HTR-8/SVneo (cell line): ENCODE measurements at places on chromosomes 2 and 18.

GRCh38 chr18:58536202-58536516 is 92.7 kb downstream of the ALPK2 start:
- no peak for DNase-seq

GRCh38 chr2:111671426-111672150 is 212.4 kb downstream of the ANAPC1 start:
- DNase-seq = no peak

DNA sequence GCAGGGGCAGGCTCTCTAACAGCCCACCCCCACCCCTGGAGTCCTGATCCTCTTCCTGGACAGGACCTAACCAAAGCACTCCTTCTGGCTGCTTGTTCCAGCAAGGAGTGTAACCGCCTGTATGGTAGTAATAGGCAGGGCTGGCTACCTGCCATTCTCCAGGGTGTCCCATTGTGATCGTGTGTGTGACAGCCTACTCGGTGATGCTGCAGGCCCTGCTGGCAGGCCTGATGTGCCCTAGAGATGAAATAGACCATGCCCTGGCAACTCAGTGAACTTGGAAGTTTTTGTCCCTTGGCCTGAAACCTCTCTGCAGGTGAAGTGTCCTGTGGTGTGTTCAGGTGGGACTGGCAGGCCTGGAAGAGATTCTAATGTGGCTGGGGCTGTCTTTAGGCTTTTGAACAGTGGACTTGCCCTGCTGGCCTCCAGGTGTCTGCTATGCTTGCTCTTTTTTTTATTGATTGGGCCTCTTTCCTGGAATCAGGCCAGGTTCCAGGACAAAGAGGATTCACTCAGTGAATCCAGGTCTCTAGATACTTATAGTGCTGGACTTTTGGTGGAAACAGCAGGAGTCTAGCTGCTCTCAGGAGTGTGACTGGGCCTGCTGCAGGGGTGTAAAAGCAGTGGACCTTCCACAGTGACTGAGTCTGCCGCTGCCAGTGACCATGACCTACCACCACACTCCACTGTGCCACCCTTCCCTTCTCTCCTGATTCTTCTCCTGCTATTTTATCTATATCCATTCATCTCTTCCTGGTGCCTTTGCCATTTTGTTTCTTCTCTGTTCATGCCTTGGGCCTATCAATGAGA is 132.1 kb downstream of the CTIF start:
- no peak for DNase-seq

- no peak for DNase-seq
These were observed 3.0 kb upstream of the ITM2C start for GRCh38 chr2:230861552-230862255.

- DNase-seq = no peak
These were observed 216.8 kb downstream of the TSN start for GRCh38 chr2:121972203-121972602.
